ENCODE measurements at places on chromosomes 4 and X.

DNA sequence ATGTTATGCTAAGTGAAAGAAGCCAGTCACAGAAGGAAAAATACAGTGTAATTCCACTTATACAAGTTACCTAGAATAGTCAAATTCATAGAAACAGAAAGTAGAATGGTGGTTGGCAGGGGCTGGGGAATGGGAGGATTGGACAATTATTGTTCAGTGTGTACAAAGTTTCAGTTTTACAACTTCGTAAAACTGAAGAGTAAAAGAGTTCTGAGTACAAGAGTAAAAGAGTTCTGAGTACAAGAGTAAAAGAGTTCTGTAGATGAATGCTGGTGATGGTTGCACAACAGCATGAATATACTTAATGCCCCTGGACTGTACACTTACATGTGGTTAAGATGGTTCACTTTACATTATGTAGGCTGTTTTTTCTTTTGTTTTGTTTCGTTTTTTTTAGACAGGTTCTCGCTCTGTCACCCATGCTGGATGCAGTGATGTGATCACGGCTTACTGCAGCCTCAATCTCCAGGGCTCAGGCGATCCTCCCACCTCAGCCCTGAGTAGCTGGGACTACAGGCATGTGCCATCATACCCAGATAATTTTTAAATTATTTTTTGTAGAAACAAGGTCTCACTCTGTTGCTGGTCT lies 230.9 kb downstream of the SOWAHB start:
- peak; percentile 70 for DNase-seq

DNA sequence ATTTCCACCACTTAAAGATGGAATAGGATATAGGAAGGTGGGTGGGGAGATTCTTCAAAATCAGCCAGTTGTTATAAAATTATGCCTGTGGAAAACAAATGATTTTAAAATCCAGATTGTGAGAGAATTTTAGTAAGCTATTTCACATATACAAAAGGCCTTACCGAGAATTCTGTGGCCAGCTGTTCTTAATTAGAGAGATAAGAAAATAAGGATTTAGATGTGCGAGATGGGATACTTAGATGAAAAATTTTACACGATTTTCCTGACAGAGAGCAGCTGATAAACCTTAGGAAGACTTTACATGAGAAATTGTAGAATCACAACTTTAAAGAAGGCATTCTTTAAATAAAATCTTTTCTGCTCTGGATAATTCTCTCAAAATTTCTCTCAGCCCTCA lies 94.5 kb upstream of the IQCM start:
- no peak for DNase-seq

GRCh38 chr4:27973056-27973455 lies 1112.4 kb downstream of the STIM2 start:
- DNase-seq = no peak

GRCh38 chr4:139053909-139054308 lies 38.3 kb downstream of the NOCT start:
- DNase-seq = no peak

- no peak for DNase-seq
Measured at GRCh38 chr4:152554742-152555141, 18.9 kb upstream of the FBXW7 start.

DNA sequence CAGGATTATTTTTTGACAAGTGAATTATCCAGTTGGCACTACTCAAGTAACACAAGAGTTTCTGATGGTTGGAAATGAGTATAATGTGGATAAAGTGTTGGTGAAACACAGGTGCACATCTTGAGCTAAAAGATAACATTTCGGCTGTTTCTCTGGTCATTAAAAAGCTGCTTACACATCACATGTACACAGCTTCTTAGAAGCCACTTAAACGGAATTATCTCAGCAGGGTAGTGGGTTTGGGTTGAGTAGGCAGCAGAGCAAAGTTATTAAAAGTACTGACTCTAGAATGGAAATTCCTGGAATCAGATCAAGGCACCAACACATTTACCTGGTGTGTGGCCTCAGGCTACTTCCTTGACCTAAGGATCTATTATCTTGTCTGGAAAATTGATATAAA lies 55.4 kb upstream of the RASSF6 start:
- no peak for DNase-seq

- DNase-seq = no peak
Measured at GRCh38 chrX:129694805-129695204, 40.0 kb upstream of the APLN start.

Measured in small intestine (tissue), 16 donors.